ENCODE measurements at places on chromosomes 5 and 9.

DNA sequence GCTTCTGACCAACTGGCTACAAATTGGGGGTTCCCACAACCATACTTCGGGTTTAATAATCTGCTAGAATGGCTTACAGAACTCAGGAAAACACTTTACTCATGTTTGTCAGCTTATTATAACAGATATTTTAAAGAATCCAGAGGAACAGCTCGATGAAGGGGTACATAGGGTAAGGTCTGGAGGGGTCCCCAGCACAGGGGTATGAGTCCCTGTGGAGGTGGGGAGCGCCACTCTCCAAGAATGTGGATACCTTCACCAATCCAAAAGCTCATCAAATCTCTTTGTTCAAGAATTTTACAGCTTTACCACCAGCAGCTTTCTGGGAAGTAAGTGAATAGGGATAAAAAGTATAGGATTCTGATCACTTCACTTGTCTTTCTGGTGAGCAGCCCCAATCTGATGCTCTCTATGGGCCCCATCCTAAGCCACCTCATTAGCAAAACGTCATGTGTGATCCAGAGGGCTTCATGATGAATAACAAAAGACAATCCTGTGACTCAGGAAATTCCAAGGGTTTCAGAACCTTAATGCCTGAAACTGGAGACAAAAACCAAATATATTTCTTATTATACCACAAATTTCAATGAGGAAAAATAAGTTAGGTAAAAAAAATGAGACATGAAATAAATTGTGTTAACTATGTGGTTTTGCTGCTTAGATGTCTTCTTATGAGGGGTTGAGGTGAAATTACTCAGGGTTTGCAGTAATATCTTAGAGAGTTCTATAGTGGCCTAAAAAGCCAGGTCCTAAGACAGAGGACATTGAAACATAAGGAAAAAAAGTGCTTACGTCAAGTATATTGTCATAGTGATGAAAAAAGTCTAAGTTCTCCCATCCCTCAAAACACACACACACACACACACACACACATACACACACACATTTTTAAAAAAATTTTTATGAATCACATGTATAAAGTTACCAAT lies 290.5 kb downstream of the ANXA1 start:
- no peak for DNase-seq

- DNase-seq: no peak
Measured at GRCh38 chr9:2255128-2255527, 240.0 kb downstream of the SMARCA2 start.

DNA sequence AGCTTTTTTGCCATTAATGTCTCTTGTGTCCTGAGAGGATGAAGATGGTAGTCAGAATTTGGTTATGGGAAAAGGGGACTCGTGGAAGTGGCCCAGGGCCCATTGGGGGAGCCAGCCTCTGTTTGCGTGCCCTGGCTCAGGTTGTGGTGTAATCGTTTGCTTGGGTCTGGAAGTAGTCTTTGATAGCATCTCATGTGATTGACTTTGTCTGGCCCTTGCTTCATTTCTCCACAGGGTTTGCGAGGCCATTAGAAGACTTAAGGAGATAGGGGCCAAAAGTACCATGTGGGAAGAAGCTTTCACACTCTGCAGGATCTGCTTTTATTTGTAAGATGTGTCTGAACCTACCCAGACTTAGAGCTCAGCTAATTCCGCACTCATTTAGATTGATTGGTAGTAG lies 114.5 kb downstream of the FGF1 start:
- no peak for DNase-seq

DNA sequence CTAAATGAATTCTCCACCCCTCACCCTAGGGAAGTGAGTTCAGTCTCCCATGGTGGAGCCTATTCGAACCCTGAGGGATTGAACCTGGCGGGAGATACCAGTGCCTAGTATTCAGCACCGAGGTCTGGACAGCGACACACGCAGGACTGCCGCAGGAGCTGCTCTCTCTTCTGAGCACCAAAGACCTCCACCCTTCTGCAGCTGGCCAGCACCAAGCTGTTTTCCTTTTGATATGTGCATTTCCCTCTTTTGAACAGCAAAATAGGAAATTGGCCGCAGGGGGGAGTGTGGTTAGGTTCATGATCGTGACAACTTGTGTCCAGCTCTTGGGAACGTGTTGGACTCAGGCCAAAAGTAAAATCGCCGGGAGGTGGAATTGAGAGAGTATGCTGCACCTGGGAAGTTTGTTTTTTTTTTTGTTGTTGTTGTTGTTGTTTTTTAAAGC lies 1.2 kb upstream of the PCSK1 start:
- DNase-seq: peak; percentile 94

DNA sequence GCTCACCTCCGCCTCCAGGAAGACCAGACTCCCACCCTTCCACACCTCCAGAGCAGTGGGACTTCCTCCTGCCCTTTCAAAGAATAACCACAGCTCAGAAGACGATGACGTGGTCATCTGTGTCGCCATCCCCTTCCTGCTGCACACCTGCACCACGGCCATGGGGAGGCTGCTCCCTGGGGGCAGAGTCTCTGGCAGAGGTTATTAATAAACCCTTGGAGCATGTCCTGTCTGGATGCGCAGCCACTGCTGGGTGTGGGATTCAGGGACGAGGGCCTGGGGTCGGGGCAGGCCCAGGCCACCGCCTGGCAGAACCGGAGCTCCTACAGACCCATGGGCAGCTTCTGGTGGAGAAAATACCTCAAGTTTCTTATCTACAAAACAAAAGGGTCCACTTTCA lies 5.0 kb downstream of the PAEP start:
- no peak for DNase-seq

DNA sequence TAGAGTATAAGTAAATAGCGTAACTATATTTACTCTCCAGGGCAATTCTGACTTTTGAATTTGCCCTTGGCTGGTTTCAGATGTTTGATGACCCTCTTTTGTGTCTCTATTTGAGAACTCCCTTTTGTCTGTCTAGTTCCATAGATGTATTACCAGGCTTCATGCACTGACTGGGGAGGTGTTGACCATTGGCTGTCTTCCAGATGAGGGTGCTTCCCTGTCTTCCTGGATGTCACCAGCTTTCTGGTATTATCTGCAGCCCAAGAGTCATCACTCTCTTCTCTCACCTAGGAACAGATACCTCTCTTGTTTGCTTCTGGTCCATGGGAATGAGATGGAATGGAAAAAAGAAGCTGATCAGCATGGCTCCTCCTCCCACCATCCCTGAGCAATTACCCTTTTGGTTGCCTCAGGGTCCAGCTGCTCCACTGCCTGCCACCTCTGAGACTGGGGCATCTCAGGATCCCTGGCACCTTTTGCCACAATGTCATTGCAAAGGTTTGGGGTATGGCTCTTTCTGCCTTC lies 58.7 kb upstream of the TMED7 start:
- no peak for DNase-seq

GRCh38 chr9:90343991-90344390 lies 298.6 kb downstream of the DIRAS2 start:
- no peak for DNase-seq

GRCh38 chr5:8861764-8862163 lies 684.1 kb downstream of the SEMA5A start:
- DNase-seq: no peak

GRCh38 chr5:138655530-138656190 lies 80.5 kb upstream of the HSPA9 start:
- DNase-seq: no peak

DNA sequence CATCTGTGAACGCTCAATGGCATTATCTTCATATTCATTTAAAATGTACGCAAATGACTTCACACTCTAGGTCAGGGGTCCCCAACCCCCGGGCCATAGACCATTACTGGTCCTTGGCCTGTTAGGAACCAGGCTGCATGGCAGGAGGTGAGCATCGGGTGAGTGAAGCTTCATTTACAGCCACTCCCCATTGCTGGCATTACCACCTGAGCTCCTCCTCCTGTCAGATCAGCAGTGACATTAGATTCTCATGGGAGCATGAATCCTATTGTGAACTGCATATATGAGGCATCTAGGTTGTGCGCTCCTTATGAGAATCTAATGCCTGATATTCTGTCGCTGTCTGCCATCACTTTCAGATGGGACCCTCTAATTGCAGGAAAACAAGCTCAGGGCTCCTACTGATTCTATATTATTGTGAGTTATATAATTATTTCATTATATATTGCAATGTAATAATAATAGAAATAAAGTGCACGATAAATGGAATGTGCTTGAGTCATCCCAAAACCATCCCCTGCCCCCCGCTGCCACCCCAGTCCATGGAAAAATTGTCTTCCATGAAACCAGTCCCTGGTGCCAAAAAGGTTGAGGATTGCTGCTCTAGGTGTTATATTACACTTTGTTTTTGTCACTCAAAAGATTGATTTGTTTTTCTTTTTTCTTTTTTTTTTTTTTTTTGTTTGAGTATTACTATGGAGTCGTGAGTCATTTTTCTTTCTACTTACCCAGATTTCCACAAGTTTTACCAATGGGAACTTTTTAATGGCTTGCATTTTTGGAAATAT lies 127.2 kb downstream of the DOCK8 start:
- DNase-seq: no peak

- no peak for DNase-seq
Measured at GRCh38 chr5:107875833-107876232, 205.1 kb upstream of the EFNA5 start.

GRCh38 chr5:87076931-87077330 lies 190.8 kb upstream of the RASA1 start:
- DNase-seq: no peak
